Inflammatory macrophage (primary cell): ENCODE measurements at places on chromosomes 6 and 20.

DNA sequence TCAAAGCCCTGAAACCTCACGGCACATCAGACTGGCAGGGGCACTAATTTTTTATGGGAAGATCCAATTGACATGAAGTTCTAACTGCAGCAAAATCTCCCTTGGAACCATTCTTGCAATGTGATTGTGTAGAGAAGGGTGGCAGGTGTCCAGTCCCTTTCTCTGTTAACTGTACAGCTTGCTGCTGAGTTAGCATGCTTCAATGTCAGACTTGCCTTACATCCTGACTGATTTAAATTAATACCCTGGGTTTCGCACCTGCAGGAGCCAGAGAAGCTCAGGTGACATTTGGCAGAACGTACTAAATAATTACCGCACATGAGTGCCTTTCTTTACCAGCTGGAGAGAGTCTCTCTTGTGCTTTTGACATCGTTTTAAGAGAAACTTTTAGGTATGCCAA is 123.0 kb downstream of the DOK5 start:
- DNase-seq, result no peak

DNA sequence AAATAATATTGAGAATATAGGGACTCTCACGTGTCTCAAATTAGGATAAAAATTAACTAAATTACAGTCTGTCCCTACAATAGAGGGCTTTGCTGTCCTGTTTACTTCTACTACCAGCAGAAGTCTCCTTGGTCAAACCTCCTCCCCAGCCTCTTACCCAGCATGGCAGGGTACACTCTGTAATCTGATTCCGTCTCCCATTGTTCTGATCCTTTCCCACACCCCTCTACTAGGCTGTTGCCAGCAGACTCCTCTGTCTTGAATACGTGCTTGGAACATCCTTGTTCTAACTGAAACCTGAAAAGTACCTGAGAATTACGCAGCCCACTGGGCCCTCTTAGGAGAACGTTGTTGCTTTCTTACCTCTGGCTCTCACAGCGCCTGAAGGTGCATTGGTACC is 112.2 kb upstream of the PREP start:
- no peak for DNase-seq

- peak; percentile 66 for DNase-seq
These were observed 878 bp upstream of the PNRC1 start for GRCh38 chr6:89079511-89080234.

DNA sequence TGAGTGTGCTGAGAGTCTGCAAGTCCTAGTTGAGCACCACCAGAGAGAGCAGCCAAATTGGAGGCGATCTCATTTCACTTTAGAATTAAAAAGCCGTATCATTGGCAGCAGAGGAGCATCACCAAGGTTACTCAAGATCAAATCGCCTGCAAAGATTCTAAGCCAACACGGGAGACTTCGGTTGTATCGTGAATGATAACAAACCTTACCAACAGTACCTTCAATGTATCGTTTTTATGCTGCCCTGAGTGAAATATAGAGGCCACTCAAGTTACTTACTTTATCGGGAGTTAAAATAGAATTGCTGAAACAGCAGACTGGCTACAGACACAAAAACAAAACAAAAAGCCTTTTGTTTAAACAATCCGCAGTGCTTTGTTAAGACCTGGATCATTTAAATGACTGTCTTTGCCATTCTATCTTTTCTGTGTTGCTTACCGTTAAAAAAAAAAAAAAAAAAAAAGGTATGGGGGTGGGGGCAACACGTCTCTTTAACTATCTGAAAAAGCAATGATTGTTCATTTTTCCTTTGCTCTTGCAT is 14.2 kb downstream of the NHSL1 start:
- DNase-seq, result no peak

- no peak for DNase-seq
These were observed 655 bp upstream of the NDUFAF4 start for GRCh38 chr6:96898241-96898851.

- no peak for DNase-seq
These were observed 202.6 kb upstream of the STXBP5 start for GRCh38 chr6:147001621-147002020.

DNA sequence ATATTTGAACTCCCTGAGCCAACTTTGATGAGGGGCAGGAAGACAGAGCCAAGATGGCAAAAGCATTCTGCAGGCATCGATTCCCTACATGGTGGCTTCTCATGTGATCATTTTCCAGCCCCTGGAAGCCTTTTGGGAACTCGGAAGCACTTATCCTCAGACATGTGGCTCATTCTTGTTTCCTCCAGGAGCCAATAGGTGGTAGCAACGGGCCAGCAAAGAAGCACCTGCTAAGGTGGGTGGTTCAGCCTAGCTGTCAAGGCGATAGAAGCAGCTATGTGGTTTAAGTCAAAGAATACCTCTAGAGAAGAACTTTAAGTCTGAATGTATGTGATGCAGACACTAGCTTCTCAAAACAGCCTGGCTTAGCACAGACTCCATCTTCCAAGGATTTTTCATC is 64.9 kb upstream of the PAX1 start:
- DNase-seq, result no peak
